ENCODE measurements at places on chromosomes 4 and X.

- DNase-seq = no peak
These were observed 8.6 kb downstream of the F9 start for GRCh38 chrX:139538907-139539790.

DNA sequence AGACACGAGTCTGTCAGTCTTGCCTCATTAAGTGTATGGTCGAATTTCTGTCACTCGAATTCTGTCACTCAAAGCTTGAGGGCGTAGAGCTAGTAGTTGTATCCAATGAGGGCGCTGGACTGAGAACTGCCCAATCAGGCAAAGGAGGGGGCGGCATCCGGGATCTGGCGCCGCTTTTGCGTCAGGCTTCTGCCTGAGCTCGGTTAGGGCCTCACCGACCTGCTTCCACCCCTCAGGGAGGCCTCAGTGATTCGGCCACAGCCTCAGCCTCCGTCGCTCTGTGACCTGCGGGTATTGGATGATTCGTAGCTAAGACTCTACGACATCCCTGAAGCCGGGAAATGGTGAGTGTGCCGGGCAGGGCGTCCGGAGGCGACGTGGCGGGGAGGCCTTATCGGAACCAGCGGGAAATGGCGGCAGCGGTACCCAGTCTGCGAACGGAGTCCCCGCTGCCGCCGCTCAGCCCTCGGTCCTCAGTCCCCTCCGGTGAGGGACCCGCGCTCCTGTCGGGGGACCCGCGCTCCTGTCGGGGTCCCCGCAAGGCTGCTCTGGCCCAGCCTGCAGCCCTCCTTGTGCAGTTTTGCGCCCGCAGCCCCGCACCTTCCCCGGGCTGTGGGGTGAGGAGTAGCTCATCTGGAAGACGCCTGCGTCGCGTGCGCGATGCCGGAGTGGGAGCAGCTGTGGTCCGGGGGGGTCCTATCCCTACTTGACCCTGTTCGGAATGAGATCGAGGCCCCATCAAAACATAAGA lies 88.3 kb downstream of the ZNF718 start:
- no peak for DNase-seq

- DNase-seq = no peak
These were observed 732 bp upstream of the ADRA2C start for GRCh38 chr4:3765271-3766035.

DNA sequence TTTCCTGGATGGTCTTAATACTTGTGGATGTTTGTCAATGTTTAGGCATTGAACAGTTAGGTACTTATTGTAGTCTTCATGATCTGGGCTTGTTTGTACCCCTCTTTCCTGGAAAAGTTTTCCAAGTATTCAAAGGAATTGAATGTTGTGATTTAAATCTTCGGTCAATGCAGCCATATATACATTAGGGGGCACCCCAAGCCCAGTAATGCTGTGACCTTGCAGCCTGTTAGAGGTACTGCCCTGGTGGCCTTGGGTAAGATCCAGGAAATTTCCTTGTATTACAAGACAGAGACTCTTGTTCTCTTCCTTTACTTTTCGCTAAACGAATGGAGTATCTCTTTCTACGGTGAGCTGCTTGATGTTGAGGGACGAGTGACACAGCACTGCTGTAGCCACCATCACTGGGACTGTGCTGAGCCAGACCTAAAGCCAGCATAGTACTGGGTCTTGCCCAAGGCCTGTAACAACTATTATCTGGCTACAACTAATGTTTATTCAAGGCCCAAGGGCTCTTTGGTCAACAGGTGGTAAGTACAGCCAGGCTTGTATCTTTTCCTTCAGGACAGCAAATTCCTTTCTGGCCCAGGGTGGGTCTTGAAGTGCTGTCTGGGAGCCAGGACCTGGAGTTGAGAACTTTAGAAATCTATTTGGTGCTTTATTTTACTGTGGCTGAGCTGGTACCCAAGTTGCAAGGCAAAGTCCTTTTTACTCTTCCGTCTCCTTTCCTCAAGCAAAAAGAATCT lies 118.3 kb upstream of the ATOH1 start:
- DNase-seq = no peak

DNA sequence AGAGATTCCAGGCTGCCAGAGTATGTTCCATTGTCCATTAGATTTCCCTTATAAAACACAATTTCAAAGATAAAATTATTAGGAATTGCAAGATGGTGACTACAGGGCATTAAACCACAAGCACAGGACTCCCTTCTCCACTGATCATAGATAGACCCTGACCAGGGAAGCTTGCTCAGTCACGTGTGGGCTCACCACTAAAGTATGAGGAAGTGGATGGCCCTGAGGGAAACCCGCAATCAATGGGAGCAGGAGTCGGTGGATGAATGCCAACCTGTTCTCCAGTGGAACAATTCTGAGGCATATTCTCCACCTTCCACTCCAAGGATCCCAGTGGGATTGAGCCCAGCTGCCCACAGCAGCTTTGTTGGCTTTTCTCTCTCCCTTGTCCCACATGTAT lies 515.7 kb downstream of the BCOR start:
- no peak for DNase-seq

DNA sequence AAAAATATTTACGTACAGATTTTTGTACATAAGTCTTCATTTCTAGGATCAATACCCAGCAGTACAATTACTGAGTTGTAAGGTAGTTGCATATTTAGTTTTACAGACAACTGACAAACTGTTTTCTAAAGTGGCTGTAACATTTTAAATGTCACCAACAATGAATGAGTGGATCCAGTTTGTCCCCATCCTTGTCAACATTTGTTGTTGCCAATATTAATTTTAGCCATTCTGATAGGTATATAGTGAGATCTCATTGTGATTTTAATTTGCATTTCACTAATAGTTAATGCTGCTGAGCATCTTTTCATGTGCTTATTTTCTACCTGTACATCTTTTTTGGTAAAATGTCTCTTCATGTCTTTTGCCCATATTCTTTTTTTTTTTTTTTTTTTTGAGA lies 30.9 kb upstream of the NOCT start:
- no peak for DNase-seq

DNA sequence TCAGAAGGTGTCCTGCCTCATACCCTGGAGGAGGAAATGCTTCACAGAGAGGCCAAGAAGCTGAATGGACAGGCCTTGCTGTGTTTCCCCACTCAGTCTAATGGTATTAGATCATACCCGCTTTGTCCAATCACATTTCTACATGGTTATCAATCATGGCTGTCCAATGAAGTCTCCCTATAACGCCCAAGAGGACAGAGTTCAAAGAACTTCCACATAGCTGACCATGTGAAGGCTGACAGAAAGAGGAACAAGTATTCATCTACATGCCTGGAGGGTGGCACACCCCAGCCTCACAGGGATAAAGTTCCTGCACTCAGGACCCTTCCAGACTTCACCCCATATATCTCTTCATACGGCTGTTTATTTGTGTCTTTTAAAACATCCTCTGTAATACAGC lies 123.4 kb downstream of the MANBA start:
- no peak for DNase-seq

GRCh38 chr4:3786196-3786869 lies 20.1 kb downstream of the ADRA2C start:
- no peak for DNase-seq

- DNase-seq = peak; percentile 56
These were observed at the start of gene SOWAHB for GRCh38 chr4:76897536-76898384. Gene SOWAHB, minus strand, starts transcription at chr4:76898144. Its CDS starts 295 bp downstream, at chr4:76897849.

- no peak for DNase-seq
These were observed 353.4 kb downstream of the STIM2 start for GRCh38 chr4:27214010-27214409.

Measured in CD4-positive, alpha-beta T cell treated with Interleukin-17A for 4 hours (primary cell).